SIG-M5 (cell line): ENCODE measurements at places on chromosomes 4 and X.

- no peak for DNase-seq
These were observed 18.6 kb downstream of the ZCCHC4 start for GRCh38 chr4:25330905-25331808.

- no peak for DNase-seq
These were observed 8.6 kb downstream of the LAGE3 start for GRCh38 chrX:154470434-154470833.

DNA sequence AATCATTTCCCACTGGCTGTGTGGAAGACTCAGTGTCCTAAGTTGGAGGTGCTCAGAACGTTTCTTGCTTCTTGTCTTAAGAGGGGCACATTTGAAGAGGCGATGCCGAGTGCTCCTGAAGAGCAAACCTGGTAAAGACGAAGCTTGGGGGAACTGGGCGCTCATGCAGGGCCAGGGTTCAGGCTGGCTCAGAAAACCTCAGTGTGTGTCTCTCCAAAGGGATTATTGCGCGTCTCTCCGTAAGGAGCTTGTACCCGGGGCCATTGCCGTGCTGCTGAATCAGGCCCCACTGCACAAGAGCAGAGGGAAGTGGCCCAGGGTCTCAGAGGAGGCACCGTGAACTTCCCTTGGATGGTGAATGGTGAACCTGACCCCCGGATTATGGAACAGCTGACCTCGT is 44.4 kb downstream of the PSAPL1 start:
- DNase-seq: no peak

DNA sequence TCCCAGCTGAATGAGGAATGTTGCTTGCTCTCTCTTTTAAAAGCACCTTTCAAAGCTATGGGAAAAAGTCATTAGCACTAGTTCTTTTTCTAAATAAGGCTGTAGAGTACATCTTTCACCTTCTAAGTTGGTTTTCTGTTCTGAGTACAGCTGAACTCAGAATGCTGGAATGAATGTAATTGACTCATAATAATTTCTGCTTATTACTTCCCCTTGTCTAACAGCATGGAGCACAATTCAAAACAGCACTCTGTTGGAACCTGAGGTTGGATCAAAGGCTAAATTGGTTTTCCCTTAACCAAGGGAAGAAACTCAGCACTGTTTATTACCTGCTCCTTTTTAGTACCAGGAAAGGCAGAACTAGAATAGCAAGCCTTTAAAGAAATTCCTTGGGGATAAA is 33.5 kb upstream of the CYP2U1 start:
- DNase-seq: no peak

- no peak for DNase-seq
These were observed 325.5 kb upstream of the F9 start for GRCh38 chrX:139204898-139205667.

DNA sequence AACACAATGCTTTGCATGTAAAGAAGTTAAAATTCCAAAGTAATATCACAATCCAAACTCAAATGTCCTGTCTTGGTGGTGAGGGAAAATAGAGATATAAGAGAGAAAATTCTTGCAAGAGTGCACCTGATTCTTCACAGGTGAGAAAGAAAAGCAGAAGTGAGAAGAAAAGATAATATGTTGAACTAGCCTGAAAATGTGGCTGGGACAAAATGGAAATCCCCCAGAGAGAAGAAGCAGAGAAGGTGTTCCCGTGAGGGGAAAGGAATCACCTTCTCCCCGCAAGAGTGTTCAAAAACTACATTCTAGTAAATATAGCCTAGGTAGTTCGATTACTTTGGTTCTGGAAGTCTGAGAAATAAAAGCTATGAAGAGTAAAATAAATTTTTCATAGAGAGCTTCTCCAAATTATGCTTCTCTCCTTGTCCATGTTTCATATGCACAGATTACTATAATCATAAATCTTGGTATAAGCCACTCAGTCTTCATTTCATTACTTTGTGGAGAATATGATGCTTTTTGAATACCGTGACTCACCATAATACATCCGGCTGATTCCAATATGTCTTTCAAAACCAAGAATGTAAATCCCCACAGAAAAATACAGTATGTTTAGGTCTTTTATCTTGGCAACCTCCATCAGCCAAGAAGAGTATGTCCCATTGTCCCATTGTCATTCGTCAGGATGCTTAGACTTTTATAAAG is 63.1 kb downstream of the COX18 start:
- no peak for DNase-seq

DNA sequence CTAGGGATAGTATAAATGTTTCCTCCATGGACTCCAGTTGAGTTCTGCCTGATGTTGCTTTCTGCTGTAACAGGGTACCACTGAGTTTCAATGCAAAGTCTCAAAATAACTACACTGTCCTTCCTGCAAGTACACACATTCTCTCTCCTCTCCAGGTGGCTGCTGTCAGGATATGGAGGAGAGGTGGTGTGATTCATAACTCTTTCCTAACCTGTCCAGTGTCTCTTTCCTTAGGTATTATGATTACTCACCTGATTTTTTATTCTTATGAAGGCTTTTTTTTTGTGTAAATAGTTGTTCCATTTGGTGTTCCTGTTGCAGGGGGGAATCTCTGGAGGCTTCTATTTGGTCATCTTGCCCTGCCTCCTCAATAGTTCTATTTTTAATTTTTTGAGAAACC is 39.8 kb upstream of the POF1B start:
- DNase-seq: no peak

GRCh38 chrX:151085207-151085606 is 91.2 kb upstream of the GPR50 start:
- no peak for DNase-seq

GRCh38 chr4:180394312-180394711 is 1848.9 kb upstream of the TENM3 start:
- DNase-seq: no peak

- DNase-seq: no peak
These were observed 39.7 kb downstream of the TSPAN5 start for GRCh38 chr4:98618680-98619079.
